ENCODE measurements at places on chromosomes 12 and 14.

- no peak for DNase-seq
Observed at GRCh38 chr12:127881371-127882140, 385.4 kb upstream of the TMEM132C start.

DNA sequence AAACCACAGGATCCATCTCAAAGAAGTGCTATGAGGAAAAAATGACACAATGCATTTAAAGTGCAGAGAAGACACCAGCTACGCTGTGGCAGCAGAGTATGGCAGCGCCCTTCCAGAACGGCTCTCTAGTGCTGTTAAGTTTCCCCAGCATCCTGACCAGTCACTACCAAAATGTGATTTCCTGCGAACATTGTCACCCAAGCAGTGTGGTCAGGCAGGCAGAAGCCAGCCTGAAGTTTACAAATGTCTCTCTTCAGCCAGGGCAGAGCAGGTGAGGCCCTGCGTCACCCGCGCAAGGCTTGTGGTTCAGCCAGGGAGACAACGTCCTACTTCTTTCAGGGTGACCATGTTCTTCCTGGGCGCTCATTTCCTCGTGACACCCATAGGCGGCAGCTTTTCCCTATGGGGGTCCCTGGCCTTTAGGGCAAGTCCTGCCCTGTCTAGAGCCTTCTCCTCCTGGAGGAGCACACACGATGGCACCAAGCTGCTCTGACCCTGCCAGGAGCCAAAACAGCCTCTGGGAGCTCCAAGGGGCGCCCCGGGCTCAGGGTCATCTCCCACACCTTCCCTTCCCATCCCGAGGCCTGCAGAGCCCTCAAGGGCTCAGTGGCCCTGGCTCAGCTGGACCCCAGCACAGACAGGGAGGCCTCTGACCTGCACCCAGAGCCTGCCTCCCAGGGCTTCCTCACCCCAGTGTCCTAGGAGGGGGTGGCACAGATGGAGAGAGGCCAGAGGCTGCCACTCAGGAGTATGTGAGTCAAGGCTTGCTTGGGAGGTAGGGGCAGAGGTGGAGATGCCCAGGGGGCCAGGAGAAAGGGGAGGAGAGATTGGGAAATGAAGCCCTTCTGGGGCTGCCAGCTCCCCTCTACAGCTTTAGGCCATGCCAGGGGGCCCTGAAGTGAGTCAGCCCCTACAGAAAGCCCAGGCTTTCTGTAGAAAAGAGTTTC, 41.9 kb downstream of the PSMA6 start:
- no peak for DNase-seq

- DNase-seq, result no peak
Observed at GRCh38 chr14:24984846-24985589, 64.9 kb downstream of the STXBP6 start.

DNA sequence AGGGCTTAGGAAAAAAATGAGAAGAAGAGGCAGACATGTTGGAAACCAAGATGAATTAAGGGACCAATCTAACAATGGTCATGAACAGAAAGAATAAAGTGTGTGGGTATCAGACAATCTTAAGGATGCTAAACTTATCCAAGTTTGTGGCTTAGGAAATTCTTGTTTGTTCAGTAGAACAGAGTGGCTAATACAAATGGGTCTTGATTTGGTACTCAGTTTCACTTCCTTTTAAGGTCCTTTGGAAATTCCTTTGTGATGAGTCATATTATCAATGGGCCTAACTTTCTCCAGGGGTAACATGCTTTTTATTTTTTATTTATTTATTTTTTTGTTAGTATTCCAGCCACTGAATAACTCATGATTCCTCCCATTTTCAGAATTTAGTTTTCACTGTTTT, 1154.7 kb upstream of the FLRT2 start:
- DNase-seq, result no peak

GRCh38 chr12:64968989-64969819, 144.8 kb downstream of the TBC1D30 start:
- no peak for DNase-seq

- DNase-seq, result peak; percentile 74
Observed at GRCh38 chr12:124453419-124454351, 113.7 kb downstream of the NCOR2 start.

DNA sequence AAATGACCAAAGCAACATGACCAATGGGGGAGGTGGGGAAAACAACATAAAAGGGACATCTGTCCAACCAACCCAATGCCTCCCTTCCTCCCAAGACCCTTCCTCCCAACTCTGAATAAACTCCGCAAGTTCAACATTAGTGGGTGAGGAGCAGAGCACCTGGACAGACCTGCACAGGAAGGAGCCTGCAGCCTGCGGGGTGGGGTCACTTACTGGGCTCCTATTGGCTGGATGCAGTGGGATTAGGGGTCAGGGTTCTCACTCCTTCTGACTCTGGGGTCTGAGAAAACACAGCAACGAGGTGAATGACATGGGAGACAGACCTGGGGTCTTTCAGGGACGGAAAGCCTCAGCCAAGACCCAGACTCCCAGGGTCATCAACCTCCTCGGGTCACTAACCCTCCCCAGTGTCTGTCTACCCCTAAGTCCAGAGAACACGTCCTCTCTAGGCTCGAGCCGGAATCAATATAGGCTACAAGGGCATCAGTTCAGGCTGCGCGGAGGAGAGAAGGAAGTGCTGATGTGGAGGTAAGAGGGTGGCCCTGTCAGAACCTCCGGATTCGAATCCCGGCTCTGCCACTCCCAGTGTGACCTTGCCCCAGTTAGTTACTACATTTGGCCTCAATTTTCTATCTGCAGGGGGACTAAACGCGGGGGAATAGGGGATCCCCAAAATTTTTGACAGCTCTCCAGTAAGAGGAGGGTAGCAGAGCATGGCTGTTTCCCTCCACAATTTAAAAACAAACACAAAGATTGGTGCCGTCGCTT, 860 bp downstream of the NDRG2 start:
- DNase-seq, result no peak

DNA sequence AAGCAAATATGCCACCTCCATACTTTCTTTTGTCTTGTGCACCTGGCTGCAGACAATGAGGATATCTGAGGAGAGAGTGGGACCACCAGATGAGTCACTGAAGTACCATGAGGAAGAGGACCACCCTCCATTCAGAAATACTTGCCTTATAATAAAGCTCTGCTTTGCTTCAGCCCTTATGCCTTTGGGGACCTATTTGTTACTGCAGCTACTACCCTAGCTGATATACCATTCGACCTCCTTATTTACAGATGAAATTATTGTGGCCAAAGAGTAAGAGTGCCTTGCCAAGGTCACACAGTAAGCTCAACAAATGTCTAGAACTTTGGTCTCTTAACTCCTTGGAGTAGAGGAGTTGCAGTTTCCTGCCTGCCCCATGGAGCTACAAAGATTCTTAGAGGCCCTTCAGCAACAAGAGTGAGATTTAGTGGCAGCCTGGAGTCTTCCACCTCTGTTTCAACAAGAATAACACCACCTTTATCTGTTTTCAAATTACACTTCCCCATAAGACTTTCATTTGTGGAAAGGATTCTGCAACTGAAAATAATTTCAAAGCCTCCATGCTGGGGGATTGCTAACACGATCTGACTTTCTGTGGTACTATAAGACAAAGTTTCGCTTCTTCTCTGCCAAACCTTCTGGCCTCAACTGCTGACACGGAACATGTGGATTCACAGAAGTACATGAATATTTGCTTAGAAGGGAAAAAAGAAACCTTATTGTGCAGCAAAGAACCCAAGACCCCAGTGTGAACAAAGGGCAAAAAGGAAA, 3.6 kb downstream of the CMKLR1 start:
- no peak for DNase-seq

GRCh38 chr12:112798048-112798760, 6.7 kb downstream of the RPH3A start:
- DNase-seq, result no peak

GRCh38 chr12:46774322-46774633, 51.5 kb downstream of the SLC38A4 start:
- DNase-seq, result no peak

GRCh38 chr14:102840771-102841528, 63.7 kb downstream of the TRAF3 start:
- DNase-seq, result no peak

DNA sequence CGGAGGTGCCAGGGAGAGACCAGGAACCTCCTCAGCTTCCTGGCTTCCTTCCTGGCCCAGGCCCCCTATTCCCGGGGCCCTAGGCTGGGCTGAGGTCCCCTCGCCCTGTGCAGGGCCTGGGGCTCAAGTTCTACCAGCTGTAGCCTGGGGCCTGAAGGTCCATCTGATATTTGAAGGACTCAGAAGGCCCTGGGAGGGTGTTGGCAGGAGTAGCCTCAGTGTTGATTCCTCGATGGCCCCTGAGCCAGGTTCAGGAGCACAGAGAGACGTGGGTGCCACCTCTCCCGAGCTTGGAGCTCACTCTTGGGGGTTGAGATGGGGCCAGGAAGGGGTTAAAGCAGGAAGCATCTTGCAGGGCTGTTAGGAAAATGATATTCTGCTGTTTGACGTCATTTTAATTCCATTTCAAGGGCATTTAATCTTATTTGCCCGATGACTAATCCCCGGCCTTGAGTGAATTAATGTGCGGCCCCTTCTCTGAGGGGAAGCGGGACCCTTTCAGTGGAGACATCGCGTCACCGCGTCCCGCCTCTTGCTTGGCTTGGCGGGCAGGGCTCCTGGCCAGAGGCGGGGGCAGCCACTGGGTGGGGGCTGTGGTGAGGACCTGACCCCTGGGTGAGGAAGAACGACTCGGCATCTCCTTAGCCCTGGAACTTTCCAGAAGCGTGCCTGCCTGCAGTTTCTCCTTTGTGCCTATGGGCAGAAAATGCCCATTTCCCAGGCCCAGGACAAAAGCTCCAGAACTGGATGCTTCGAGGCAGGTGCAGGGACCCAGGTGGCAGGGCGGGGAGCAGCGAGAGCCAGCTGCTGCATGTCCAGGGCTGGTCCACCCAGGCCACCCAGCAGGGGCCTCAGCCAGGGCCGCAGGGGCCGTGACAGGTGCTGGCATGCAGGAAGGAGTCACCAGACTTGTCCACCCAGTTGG, 158.3 kb downstream of the KIF26A start:
- DNase-seq, result no peak

DNA sequence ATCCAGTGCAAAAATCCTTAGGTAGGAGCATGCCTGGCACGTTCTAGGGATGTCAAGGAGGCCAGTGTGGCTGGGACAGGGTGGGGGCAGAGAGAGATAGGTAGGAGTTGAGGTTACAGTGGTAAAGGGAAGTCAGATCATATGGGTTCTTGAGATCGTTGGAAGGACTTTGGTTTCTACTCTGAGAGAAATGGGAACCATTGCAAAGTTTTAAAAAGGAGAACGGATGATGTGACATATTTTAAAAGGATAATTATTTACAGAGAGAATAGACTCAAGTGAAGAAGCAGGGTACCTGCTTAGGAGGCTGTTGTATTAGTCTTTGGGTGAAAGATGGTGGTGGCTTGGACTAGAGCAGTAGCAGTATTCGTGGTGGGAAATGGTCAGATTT, 47.6 kb upstream of the ATP2B1 start:
- no peak for DNase-seq

- no peak for DNase-seq
Observed at GRCh38 chr12:53380794-53381730, 1.1 kb downstream of the SP1 start.

- no peak for DNase-seq
Observed at GRCh38 chr14:74411671-74412070, 14.3 kb downstream of the SYNDIG1L start.

- no peak for DNase-seq
Observed at GRCh38 chr12:4789776-4790175, 69.6 kb downstream of the GALNT8 start.

GRCh38 chr12:54882079-54882478, 27.8 kb downstream of the MUCL1 start:
- DNase-seq, result no peak

DNA sequence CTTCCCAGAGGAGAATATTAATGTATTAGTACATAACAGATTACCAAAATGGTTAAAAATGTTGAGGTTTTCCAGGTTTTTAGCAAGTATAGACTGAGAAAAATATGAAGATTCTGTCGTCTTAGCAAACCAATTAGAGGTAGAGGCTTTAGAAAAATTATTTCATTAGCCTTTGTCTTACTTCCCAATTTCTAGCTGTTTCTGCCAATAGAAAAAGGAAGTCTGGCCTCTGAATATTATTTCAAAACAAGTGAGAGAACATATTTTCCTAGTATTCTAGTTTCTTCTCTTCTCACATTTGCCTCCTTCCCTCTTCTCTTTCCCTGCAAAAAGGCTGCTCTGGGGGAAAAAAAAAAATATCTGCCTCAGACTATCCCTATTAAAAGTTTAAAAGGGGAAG, 16.4 kb downstream of the IPO8 start:
- DNase-seq, result no peak

DNA sequence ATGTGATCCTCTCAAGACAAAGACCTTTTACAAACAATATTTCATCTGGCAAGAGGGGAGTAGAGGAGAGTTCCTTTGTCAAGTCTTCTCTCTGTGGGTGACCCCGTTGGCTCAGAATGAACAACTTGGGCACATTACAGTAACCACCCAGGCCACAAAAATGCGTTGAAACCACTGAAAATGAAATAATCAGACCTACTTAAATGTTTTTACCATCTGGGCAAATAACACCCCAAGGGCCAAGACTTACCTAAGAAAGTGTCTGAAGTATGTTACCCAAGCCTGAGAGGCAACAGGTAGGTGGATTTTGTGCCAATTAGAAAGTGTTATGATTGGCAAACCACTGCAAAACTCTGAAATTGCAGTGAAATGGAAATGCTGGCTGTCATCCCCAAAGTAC, 1.3 kb downstream of the TC2N start:
- no peak for DNase-seq

DNA sequence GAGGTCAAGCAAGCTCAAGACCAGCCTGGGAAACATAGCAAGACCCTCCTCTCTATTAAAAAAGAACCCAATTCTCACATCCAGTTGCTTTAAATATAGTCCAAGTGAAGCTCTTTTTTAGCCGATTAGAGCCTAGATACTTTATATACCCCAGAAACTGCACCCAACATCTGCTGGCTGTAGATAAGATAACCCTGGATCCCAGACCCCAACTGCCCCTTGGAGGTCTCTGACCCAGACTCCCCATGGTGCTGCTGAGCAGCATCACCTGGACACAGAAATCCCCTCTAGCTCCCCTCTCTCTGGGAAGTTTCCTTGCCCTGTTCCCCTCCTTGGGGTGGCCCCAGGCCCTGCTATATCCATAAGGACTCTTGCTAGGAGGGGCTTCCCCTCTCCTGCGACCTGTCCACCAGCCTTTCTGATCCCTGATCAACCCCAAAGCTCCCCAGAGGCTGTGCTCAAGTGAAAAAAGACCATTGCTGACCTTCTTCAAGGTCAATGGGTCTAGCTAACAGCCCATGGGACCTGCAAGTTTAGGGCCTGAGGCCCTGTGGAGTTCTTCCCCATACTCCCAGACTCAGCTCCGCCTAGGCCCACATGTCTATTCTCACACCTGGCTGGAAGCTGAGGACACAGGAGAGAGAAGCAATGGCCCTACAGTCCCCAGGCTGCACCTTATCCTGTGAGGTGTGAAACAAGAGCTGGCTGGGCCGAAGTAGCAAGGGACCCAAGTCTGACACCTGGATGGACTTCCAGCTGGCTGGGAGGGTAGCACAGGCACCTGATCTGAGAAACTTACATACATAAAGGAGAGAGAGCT, 56.2 kb downstream of the ARL6IP4 start:
- DNase-seq, result no peak

DNA sequence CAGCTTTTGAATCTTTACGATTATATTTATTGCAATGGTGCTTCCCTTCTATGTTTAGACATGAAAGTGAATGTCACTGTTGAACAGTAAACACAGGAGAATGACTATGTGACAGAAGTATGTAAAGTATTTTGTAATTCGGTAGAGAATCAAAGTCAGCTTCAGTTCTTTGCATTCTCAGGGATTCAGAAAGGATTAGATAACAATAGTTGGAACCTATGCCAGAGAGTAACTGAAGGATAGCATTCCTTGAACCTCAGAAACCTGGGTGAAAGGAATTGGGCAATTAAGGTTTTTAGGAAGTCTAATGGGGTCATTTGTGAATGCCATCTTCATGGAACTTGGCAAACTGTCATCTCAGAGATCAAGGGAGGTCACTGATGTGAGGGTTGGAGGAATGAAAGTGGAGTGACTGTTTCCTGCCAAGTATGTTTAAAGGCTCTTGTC, 305.3 kb upstream of the DDHD1 start:
- DNase-seq, result no peak

All from activated T-helper 1 cell treated with Interleukin-2 at 50 U/mL for 16 hours (primary cell).